NB4 (cell line): ENCODE measurements at places on chromosomes 3 and 15.
A peak's percentile ranks its signal among the peaks of the same experiment; 100 is the strongest.

- no peak for DNase-seq
These were observed 95.9 kb upstream of the AKAP13 start for GRCh38 chr15:85284497-85284896.

DNA sequence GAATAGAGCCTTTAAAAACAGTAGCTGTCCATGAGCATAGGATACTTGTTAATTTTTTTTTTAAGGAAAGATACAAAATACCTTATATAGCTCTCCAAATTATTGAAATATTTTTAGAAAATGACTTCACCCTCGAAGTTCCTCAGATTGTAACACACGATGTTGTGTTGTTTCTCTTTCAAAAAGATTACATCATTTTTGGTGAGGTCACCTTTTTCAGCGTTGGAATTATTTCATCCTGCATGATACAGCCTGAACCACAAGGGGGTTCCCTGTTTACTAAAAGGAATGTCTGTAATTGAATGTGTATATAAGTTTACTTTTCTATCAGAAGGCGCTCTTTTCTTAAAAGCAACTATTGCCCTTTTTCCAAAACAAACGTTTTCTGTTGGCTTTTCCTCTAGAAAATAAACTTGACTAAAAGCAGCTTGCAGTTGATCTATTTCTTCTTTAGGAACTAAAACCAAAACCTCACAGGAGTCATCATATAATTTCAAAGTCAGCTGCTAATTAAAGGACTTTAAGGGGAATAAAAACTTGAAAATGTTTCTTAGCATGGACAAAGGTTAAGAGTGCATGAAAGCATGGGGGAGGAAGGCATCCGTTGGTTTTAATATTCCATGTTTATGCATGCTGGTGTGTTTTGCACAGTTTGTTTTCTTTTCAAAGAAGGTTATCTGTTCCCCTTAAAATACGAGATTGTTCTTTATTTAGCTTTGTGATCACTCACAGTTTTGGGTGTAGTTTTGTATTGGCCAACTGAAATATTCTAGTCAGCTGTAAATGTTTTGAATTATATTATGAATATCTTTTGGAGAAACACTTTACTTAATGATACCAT lies 29.4 kb downstream of the LYSMD4 start:
- DNase-seq, result peak; percentile 74

DNA sequence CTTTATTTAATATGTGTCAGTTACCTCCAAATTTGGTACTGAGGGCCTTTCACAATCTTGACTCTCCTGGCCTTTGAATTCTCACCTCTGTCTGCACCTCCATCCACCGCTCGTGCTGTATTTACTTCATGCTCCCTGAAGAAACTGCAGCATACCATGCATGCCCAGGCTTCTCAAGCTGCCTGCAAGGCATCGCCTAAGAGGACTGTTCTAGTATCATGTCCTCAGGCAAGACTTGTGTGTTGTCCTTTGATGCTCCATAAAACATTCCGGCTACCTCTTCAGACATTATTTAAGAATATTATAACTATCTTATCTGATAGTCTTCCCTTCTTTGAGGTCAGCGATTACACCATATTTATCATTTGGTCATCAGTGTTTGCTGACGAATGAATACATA lies 682.5 kb downstream of the NR2F2 start:
- DNase-seq, result no peak

- peak; percentile 48 for DNase-seq
These were observed 5.2 kb upstream of the SIN3A start for GRCh38 chr15:75456710-75457109.

DNA sequence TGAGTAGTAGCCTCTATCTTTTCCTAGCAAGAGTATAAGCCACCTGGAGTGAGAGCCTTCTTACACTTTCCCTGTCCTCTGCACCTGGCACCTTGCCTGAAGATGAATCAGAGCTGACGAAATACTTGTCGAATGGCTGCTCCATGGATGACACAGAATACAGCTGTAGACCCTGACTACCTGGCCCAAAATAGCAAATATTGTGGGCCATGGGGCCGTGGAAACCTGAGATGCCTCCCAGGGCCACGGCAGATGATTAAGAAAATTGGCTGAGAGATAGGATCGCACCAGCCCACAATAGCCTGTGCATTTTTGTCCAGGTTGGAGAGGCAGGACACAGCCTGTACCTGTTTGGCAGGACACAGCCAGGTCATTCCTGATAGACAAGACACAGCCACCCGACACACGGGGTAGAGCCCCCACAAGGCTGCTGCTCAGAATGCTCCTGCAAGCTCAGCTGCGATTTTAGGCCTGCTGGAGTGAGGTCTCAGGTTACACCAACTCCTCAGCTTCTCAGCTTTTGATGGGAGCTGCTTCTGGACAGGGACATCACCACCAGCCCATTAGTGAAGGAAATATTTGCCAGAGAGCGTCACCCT lies 22.9 kb upstream of the TPM1 start:
- DNase-seq, result no peak

DNA sequence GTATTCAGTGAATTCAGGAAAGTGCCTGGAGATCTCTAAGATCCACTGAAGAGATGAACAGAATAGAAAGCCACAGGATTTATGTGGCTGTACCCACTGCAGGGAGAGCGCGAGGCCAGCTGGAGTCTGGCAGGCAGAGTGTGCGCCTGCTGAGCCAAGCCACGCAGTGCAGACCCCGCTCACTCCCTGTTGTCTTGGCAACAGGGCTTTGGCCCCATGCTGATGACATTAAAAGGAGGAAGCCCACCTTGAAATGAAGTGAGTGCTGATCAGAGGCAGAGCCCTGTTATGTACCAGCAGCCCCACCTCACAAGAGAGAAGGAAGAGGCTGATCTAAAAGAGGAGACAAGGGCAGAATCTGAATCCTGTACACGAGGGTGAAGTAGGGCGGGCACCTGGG lies 36.7 kb downstream of the PXYLP1 start:
- DNase-seq, result no peak
